ENCODE measurements at places on chromosomes 7 and 10.

DNA sequence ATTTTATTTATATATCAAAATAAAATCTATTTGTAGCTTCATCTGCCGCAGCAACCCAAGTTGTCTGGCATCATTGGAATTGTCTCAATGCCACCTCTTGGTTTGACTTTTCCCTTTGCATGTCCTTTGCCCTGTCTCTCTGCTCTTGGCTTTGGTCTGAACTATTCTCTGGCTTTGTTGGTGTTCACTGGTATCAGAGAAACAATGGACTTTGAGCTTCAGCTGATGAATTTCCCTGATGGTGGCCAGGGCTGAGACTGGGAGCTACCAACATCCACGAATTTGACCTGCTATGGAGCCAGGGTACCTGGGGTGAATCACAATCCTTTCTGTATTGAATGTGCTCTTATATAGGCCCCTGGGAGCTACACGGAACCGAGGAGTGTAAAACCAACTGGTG is 311.7 kb upstream of the KIAA1217 start:
- no peak for DNase-seq

- DNase-seq: no peak
Measured at GRCh38 chr10:66252986-66253385, 672.9 kb upstream of the LRRTM3 start.

- no peak for DNase-seq
Measured at GRCh38 chr7:101066141-101066832, 19.0 kb upstream of the TRIM56 start.

DNA sequence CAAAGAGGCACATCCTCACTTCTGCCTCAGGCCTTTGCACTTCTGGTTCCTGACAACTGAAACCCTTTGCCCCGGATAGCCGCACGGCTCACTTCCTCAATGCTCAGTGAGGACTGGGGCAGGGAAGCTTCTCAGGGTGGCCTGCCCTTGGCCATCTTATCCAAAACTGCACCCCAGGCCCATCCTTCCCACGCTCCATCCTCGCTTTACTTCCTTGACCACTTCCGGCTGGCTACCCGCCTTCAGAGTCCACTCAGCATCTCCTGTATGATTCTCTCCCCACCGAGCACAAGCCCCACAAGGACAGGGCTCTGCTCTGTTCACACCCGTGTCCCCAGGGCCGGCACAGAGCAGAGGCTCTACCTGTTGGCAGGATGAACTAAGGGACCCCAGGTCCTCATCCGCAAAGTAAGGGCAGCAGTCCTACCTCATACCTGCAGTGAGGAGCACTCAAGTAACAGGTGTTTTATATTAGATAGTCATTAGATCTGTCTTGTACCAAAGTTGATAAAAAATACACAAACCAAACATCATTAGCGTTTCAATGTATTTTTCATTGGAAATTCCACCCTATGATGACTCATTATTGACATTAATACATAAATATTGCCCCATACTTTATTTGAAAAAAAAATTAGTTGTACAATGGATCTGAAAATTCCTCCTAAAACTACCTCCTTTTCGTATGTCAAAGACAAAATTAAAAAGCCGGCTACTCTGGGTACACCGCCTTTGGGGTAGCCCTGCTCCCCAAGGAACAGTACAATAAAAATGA is 35.0 kb downstream of the GNA12 start:
- DNase-seq: no peak

- DNase-seq: no peak
Measured at GRCh38 chr10:6482737-6483357, 97.2 kb downstream of the PRKCQ start.

DNA sequence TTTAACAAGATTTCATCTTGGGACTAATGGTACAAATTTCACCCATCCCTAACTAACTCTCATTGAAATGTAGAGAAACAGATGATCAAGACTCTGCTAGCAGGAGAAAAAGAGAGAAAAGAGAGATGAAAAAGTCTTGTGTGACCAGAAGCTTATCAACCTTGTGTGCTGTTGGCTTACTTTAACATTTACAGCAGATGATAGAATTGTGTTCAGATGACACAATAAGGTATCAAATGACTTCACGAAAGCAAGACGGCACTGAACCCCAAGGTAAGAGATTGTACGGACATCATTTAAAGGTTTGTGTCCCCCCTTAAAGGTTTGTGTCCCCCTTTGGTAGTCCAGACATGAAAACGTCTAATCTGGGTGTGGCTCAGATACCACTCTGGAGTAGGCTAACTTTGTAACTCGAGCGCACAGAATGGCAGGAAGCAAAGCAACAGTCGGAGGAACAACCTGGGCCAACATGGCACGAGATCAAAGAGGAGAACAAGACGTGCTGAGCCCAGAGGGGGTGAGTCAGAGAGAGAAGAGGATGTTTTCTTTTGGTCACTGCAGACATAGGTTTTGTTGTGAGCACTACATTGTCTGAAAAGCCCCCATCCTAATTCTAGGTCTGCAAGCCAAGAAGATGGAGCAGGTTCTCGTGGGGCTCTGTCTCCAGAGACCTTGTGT is 10.4 kb upstream of the LMBR1 start:
- no peak for DNase-seq

GRCh38 chr7:55164527-55164926 is 145.7 kb downstream of the EGFR start:
- DNase-seq: no peak

- DNase-seq: no peak
Measured at GRCh38 chr10:101812606-101813005, 5.6 kb downstream of the OGA start.

- no peak for DNase-seq
Measured at GRCh38 chr7:110621289-110621688, 469.6 kb upstream of the LRRN3 start.

DNA sequence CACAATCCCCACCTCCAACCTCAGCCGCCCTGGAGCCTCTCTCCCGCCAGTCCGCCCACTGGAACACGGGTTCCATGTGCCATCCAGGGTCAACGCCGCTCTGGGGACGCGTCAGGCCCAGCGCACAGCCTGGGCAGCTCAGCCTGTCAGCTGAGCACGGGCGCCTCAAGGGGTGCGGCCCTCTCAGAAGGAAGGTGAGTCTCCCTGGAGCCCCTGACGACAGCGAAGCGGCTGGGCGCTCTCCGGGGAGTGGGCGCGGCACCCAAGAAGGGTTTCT is 1.2 kb upstream of the SLC18A3 start:
- no peak for DNase-seq

DNA sequence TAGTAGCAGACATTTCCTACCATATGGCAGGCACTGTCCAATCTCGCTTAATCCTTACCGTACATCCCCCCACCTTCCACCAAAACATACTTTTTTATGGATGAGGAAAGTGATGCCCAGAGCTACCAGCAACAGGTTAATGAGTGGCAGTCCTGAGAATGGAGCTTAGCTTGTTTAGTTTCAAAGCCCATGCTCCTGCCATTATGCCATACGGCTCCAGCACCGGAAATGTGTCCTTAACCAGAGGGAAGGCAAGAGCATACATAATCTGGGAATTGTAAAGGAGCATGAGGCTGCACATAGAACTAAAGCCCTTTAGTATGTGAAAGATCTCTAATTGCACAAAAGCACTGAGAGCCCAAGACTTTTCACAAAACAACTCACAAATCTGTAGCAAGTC is 155.9 kb upstream of the PHYHIPL start:
- no peak for DNase-seq

DNA sequence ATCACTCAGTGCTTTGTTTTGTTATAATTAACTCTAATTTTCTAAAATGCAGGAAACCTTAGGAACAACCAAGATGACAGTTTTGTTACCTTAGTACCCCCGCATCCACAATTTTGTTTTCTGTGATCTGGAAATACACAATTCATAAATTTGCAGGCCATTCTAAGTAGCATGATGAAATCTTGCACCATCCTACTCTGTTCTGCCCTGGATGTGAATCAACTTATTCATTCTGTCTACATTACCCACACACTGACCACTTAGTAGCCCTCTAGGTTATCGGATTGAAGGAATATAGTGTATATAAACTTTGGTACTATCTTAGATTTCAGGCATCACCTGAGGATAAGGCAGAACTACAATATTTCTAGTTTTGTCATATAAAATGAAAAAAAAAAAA is 155.9 kb downstream of the CTTNBP2 start:
- DNase-seq: no peak

DNA sequence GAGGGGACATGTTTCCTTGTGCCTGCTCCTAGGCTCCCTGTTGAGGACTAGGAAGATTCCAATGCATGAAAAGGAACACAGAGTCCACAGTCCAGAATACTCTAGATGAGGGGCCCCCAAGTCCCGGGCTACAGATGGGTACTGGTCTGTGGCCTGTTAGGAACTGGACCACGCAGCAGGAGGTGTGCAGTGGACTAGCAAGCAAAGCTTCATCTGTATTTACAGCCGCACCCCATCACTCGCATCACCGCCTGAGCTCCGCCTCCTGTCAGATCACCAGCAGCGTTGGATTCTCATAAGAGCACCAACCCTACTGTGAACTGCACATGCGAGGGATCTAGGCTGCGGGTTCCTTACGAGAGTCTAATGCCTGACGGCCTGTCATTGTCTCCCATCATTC is 233.0 kb upstream of the MKLN1 start:
- DNase-seq: no peak

DNA sequence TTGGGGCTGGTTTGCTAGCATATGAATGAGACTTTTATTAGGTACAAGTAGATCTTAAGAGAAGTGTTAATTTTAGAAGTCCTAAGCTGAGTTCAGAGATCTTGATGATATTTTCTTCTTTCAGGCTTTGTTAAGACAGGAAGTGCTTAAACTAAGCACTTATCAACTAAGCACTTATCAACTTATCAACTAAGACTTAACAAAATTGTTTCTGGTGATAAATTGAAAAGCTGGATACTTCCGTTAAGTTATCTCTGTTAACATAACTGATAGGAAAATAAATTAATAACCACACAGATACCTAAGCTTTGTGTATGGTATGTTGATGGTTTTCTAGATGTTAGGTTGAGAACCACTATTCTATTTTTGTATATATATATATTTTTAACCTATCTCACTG is 113.7 kb downstream of the PHTF2 start:
- no peak for DNase-seq

GRCh38 chr10:43959364-43960134 is 310.9 kb upstream of the ZNF32 start:
- no peak for DNase-seq

GRCh38 chr7:151146761-151147160 is 20.7 kb downstream of the GBX1 start:
- DNase-seq: peak; percentile 45

DNA sequence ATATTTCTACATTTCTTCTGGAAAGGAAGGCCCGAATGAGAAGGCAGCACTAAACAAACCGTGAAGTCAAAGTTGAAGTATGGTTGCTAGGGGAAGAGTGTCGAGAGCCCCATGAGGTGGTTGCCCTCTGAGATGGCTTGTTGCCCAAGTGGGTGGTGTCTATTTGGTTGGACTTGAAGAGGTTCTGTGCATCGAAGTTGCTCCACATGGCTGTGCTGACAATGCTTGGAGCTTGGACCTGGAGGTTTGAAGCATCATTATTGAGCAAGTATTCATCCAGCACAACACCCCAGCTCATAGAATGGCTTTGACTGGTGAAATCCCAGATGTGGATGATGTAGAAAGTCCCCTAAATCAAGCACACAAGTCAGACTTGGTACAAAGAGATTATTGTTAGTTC is 165.2 kb upstream of the CDCA7L start:
- no peak for DNase-seq

- no peak for DNase-seq
Measured at GRCh38 chr10:1033601-1034000, 7.9 kb upstream of the IDI2 start.

GRCh38 chr10:8053446-8054243 is 843 bp upstream of the GATA3 start:
- peak; percentile 38 for DNase-seq

GRCh38 chr7:77734659-77735421 is 38.6 kb downstream of the RSBN1L start:
- no peak for DNase-seq

DNA sequence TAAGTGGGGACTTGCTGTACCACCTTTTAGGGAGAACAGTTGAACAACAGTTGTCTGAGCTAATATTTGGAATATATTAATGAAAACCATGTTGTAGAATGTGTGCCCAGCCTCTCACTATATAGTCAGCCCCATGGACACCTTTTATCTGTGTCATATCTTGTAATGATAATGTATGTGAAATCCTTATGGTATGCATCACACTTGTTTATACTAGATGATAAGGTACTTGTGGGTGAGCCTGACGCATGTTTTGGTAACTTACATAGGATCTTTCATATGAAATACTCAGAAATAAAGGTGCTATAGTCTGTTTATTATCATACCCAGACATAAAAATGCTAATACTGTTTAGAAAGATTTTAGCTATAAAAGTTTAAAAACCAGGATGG is 32.8 kb downstream of the CAMK1D start:
- DNase-seq: no peak

DNA sequence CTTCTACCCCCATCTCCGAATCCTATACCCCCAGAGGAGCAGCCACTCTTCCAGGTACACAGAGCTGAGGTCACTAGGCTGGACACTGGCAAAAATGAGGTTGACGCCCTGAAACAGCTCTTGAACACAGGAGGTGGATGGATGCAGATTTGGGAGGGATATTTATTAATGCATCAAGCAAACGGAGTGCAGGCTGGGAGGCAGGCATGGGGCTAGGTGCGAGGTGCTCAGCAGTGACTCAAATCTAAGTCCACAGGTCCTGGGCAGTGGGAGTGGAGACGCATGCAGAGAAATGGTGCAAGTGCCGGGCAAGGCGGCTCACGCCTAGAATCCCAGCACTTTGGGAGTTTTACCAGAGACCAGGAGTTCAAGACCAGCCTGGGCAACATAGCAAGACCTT is 11.0 kb downstream of the GUSB start:
- no peak for DNase-seq

GRCh38 chr10:11272915-11273389 is 255.3 kb downstream of the CELF2 start:
- no peak for DNase-seq

GRCh38 chr7:155213955-155214740 is 83.5 kb upstream of the INSIG1 start:
- DNase-seq: no peak

DNA sequence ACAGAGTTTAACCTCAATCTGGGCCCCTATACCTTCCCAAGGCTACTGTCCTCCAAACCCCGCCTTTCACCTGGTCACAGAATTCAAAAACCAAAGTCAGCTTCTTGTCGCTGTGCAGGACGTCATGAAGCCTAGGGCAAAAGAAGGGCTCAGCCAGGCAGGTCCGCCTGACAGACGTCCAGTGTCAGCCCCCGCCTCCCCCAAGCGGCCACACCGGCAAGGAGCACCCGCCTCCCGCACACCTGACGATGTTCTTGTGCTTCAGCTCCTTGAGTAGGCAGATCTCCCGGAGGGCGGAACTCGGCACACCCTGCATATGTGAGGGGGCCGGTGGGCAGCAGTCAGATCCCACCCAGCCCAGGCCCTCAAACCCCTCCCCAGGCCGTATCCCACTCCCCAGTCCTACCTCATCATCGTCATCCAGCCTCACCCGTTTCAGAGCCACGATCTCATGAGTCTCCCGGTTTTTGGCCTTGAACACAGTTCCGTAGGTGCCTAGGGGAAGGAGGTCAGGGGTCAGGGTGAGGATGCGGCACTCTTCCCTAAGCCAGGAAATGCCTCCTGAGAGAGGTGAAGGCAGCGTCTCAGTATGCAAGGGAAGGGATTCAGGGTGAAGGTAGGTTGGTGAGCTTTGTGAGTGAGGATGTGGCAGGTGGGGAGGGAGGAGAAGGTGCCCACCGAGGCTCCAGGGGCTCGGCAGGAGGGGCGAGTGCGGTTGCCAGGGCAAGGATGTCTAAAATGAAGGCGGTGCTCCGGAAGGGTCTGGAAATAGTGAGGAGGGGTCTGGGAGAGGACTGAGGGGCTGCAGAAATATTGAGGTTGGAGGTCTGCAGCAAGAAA is 811 bp downstream of the CDK5 start:
- DNase-seq: peak; percentile 26

Measured in head of caudate nucleus (tissue), 42 donors.